ENCODE measurements at places on chromosomes 4 and X. TPM values are rescaled to one million over a fixed set of nuclear protein-coding genes. Genes with fewer than 3 reads are reported as not detected.
A peak's percentile ranks its signal among the peaks of the same experiment; 100 is the strongest.

Gene C4orf50
- 0.02 TPM for polyA plus RNA-seq

Gene USP17L21
- not detected for polyA plus RNA-seq

Gene ELK1
- 21.9 TPM for polyA plus RNA-seq

DNA sequence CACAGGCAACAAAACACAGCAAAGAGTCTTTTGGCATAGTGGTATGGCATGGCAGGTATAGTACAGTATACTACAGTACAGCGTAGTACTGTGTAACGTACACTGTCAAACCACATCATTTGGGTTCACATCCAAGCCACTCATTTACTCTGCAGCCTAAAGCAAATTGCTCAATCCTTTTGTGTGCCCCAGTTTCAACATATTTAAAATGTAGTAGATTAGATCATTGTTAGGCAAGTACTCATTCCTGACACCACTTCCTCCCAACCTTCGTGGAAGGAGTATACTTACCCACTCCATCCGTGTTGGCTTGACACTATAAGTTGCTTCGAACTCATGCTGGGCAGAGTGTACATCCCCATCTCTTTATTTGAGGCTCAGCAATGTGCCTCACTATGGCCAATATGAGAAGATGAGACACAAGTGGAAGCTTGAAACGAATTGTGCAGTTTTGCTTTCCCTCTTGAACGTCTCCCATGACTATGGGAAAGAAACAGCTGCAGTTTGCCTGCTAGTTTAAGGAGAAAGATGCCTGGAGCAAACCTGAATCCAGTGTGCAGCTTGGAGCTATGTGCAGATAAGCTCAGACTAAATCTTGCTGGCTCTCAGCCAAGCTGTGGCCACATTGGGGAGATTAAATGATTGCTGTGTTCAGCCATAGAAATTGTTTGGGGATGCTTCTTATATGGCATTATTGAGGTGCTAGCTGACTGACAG is 85.7 kb upstream of the TBL1X start:
- H3K27me3 ChIP-seq: no peaks in the 10 kb centered on the region
- no peak overlapping the region for H3K27ac ChIP-seq
- H3K36me3 ChIP-seq: no peaks in the 10 kb centered on the region
- DNase-seq: no peak
- no peak overlapping the region for H3K4me3 ChIP-seq
- H3K4me1 ChIP-seq: no peaks in the 10 kb centered on the region

- DNase-seq: no peak
- peaks cover 16% of the 10 kb centered on the region for H3K4me1 ChIP-seq
- H3K36me3 ChIP-seq: no peaks in the 10 kb centered on the region
- no peak overlapping the region for H3K27ac ChIP-seq
- H3K4me3 ChIP-seq: no peak overlapping the region
Observed at GRCh38 chrX:154805696-154806091, 409 bp upstream of the MPP1 start.

DNA sequence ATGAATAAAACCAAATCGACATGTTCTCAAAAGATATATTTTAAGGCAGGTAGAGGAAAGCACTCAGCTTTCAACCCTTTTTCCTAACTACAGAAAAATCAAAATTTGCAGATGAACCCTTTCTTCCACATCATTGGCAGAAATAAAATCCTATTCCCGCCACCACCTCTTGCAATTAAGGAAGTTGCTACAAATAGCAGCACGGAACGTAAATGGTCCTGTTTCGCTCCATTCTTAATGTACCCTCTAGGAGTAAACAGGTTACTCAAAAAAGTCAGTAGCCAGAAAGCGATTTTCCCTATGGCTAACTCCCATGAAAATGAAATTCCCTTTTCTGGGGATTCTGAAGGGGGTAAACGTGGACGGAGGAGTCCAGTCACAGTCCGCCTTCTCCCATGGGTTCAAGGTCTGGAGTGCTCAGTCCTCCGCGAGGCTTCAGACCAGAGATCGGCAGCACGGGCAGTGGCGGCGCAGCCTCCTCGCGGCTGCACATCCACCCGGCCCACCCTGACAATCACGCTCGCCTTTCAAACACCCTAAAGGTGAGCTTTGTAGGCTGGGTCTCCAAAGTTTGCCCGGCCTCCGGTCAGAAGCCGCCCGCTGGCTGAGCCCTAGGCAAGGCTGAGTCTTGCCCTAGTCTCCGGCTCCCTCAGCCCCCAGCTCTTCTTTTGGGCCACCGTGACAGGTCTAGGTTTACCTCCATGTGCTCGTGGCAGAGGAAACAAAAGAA is 1.8 kb downstream of the ATP11C start:
- H3K4me1 ChIP-seq: peaks cover 16% of the 10 kb centered on the region
- peak overlapping the region; percentile 17 for H3K4me3 ChIP-seq
- H3K27me3 ChIP-seq: no peaks in the 10 kb centered on the region

All from CD4-positive, alpha-beta memory T cell (primary cell).